ENCODE measurements at places on chromosomes 13 and 19. TPM values are rescaled to one million over a fixed set of nuclear protein-coding genes. Genes with fewer than 3 reads are reported as not detected.

The CACNA1A gene
- total RNA-seq, result 7.9 TPM

DNA sequence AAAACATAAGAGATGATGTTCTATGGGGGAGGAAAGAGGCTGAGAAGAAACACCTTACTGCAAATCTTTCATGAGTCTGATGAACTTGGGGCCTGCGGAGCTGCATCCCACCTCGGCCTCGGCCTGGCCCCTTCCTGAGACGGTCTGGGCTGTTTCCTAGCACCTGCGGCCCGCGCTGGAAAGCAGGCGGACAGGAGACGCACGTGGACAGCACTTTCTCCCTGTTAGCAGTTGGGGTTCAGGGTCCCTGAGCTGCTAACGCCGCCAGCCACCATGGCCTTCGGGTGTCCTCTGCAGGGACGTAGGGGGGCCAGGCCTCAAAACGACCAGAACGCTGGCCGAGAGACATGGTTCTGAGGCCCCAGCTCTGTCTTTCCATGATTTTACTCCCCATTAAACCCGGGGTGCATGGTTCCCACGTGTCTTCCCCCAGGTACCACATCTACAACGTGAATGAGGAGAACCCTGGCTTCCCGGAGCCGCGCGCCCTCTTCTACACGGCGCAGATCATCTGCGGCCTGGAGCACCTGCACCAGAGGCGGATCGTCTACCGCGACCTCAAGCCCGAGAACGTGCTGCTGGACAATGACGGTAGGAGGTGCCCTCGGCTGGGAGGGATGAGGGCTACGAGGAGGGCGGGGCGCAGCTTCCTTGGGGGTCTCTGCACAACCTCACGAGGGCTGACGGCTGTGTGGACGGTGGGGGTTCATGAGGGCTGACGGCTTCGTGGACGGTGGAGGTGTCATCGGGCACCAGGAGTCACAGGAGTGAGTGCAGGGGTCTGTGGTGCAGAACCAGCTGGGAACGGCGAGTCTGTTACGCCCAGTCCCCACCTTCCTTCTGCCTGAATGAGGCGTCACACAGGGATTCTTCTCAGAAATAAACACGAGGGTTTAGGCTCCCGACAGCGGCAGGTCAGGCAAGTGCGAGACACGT, 4.3 kb downstream of the GRK1 start:
- H3K27ac ChIP-seq, result no peak overlapping the region
- H3K36me3 ChIP-seq, result no peaks in the 10 kb centered on the region
- H3K4me3 ChIP-seq, result no peak overlapping the region
- no peaks in the 10 kb centered on the region for H3K4me1 ChIP-seq
- no peak for DNase-seq

The ZNF569 gene
- total RNA-seq, result 14.2 TPM

The WASF3 gene
- total RNA-seq, result 22.2 TPM

DNA sequence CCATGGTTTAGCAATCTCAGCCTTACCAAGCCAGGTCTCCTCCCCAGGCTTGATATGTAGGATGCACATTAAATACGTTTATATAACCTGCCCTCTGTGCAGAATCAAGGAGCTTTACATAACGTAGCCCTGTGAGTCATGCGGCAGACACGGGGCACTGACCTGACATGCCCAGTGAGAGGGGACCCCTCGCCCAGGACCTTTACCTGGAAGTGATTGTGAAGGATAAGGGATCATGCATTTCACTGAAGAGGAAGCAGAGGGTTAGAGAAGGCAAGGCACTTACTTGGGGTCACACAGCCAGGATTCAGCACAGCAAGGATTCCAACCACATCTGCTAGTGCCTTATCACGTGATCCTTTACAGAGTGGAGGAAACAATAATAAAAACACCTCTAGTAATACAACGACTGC, 18.9 kb upstream of the FOSB start:
- no peak for DNase-seq
- no peak overlapping the region for H3K4me3 ChIP-seq
- H3K27ac ChIP-seq, result no peak overlapping the region
- H3K4me1 ChIP-seq, result peaks cover 2% of the 10 kb centered on the region
- no peaks in the 10 kb centered on the region for H3K27me3 ChIP-seq

The FKBP8 gene
- 310 TPM for total RNA-seq

DNA sequence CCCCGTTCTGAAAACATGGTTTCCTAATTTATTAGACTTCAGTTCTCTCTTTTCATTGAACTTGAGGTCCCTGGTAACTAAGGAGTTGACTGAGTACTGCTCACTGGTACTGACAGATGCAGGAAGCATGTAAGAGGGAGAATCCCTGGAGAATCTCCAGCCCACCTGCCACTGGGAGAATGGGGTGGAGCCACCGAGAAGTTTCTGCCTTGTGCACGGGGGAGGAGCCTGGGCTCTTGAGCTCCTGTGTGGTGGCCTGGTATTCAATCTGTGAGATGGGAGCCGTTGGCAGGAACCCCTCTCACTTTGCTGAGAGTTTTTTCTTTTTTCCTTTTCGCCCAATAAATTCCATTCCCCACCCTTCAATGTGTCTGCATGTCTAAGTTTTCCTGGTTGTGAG, 13.2 kb upstream of the AKAP11 start:
- no peaks in the 10 kb centered on the region for H3K27me3 ChIP-seq
- no peak overlapping the region for H3K4me3 ChIP-seq
- peak; percentile 72 for DNase-seq
- H3K27ac ChIP-seq, result no peak overlapping the region
- peaks cover 6% of the 10 kb centered on the region for H3K4me1 ChIP-seq

The PSG7 gene
- not detected for total RNA-seq

DNA sequence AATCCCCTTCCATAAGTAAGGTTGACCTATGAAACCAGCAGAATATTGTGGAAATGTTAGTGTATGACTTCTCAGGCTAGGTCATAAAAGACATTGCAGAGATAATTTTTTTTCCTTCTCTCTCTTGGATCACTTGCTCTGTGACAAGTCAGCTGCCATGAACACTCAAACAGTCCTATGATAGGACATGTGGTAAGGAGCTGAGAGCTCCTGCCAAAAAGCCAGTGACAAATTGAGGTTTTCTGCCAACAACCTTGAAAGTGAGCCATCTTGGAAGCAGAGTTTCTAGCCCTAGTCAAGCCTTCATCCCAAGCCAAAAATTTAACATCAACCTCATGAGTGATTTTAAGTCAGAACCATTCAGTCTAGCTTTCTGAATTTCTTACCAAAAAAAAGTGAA, 270.9 kb upstream of the NBEA start:
- H3K36me3 ChIP-seq, result no peaks in the 10 kb centered on the region
- H3K27me3 ChIP-seq, result no peaks in the 10 kb centered on the region

- H3K4me1 ChIP-seq, result peaks cover 3% of the 10 kb centered on the region
- peak overlapping the region; percentile 63 for H3K4me3 ChIP-seq
- DNase-seq, result peak; percentile 85
- H3K27ac ChIP-seq, result peak overlapping the region; percentile 65
- no peaks in the 10 kb centered on the region for H3K27me3 ChIP-seq
- peaks cover 3% of the 10 kb centered on the region for H3K36me3 ChIP-seq
These were observed 147.4 kb downstream of the PTPRS start for GRCh38 chr19:5193192-5193591.

- DNase-seq, result no peak
- H3K4me1 ChIP-seq, result no peaks in the 10 kb centered on the region
These were observed 826.9 kb upstream of the PCDH9 start for GRCh38 chr13:68056816-68057710.

DNA sequence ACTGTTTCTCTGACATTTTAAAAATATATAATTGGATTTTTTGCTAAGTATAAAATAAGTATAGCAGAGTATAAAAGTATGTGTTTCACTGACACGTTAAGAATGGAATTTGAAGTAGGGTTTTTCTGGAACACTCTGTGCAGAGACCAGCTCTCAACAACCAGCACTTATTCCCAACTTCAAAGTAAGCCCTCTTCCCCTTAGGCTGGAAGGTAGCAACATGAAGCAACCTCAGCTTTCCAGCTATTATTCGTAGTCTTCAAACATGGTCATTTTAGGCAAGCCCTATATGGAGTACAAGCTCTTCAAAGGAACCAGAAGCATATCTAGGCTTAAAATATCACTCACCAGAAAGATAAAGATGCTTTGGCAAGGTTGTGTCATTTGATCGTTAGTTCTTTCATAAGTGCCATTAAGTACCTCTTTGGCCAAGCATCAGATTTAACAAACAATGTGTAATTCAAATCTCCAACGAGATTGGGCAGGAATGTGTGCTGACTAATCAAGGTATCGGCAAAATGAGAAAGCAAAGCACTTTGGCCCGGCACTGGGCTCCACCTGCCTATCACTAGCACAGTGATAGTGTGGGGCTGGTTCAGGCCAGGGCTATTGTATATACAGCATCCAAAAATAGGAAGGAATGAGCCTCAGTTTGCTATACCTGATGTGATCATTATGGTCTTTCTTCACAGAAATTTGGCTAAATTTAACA, 95.9 kb upstream of the FREM2 start:
- DNase-seq, result no peak
- H3K36me3 ChIP-seq, result no peaks in the 10 kb centered on the region
- no peak overlapping the region for H3K27ac ChIP-seq
- no peaks in the 10 kb centered on the region for H3K4me1 ChIP-seq

The FCAR gene
- total RNA-seq, result not detected

The KLK2 gene
- total RNA-seq, result not detected

DNA sequence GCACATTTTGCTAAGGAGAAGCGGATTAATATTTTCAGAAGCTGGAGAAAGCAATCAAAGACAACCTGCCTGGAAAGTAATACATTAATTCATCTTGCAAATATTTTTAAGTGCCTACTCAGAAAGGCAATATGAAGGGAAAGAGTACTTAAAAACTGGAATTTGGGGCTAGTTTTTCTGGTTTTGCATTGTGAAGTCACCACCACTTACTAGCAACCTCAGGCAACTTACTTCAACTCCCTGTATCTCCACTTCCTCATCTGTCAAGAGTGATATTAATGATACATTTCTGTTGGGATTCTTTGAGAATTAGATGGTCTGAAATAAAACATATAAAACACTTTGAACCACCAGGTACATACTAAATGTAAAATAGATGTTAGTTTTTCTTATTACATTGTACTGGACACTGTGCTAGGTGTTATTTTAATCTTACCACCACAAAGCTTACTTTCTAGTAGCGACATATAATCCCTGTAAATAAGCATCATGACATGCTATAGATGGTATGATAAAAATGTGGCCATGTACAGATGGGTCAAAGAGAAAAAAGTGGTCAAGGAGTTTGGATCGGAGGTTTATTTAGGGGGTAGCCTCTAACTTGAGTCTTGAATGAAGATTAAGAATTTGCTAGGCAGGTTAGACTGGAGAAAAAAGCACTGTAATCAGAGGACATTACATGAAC, 101.2 kb downstream of the SPRY2 start:
- no peak overlapping the region for H3K27ac ChIP-seq
- H3K4me3 ChIP-seq, result no peak overlapping the region
- DNase-seq, result no peak
- no peaks in the 10 kb centered on the region for H3K4me1 ChIP-seq

The OVOL3 gene
- total RNA-seq, result not detected

GRCh38 chr19:4391306-4391693, 9.0 kb downstream of the SH3GL1 start:
- no peaks in the 10 kb centered on the region for H3K4me1 ChIP-seq
- H3K27me3 ChIP-seq, result no peaks in the 10 kb centered on the region
- peaks cover 5% of the 10 kb centered on the region for H3K36me3 ChIP-seq

- no peak overlapping the region for H3K27ac ChIP-seq
- H3K36me3 ChIP-seq, result peaks cover 6% of the 10 kb centered on the region
- no peaks in the 10 kb centered on the region for H3K4me1 ChIP-seq
- peak; percentile 18 for DNase-seq
These were observed 17.1 kb downstream of the GAS6 start for GRCh38 chr13:113846636-113847318.

The UBL5 gene
- 405 TPM for total RNA-seq

The TUBA3C gene
- not detected for total RNA-seq

DNA sequence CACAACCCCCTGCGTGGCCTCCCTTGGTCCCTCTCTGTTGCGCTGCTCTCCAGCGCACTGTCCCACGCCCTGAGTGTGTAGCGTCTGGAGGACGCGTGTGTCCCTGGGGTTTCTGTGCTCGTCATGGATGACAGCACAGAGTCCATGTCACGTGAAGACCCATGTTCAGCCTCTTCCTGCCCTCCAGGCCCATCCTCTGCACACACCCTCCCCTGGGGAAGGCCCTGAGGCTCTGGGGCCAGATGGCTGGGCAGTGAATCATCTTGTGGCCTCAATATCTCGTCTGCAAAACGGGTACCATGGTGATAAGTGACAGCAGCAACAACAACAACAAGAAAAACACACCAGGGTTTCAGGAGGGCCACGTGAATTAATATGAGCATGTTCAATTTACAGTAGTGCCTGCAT, 71.5 kb upstream of the ARHGEF7 start:
- no peak overlapping the region for H3K27ac ChIP-seq
- H3K4me1 ChIP-seq, result no peaks in the 10 kb centered on the region
- H3K27me3 ChIP-seq, result no peaks in the 10 kb centered on the region
- H3K4me3 ChIP-seq, result no peak overlapping the region
- DNase-seq, result no peak

DNA sequence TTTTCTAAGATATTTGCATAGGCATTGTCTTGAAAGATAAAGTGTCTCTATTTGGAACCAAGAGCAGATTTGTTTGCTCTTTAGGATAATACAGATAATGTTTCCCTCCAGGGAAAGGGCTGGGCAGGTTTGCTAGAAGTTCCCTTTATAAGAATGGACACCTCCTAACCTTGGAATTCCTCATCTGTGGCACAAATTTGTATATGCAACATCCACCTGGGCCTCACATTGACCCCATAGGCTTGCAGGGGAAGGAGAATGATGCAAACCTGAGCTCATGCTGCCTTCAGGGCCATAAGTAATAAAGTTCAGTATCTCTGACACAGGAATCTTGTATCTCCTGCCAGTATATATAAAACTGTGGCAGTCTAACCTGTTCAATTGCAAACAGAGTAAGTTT, 508.4 kb upstream of the MIR17HG start:
- H3K27me3 ChIP-seq, result no peaks in the 10 kb centered on the region
- no peak overlapping the region for H3K27ac ChIP-seq
- no peak for DNase-seq
- no peaks in the 10 kb centered on the region for H3K4me1 ChIP-seq
- H3K36me3 ChIP-seq, result no peaks in the 10 kb centered on the region

- H3K4me3 ChIP-seq, result no peak overlapping the region
- H3K36me3 ChIP-seq, result peaks cover 23% of the 10 kb centered on the region
- H3K27ac ChIP-seq, result no peak overlapping the region
- no peaks in the 10 kb centered on the region for H3K27me3 ChIP-seq
- no peak for DNase-seq
These were observed 23.0 kb downstream of the CUL4A start for GRCh38 chr13:113232208-113233003.

The ZFR2 gene
- total RNA-seq, result 18.5 TPM

GRCh38 chr13:112960706-112961105, 8.3 kb upstream of the MCF2L start:
- no peak overlapping the region for H3K4me3 ChIP-seq
- no peaks in the 10 kb centered on the region for H3K27me3 ChIP-seq
- H3K27ac ChIP-seq, result no peak overlapping the region
- H3K4me1 ChIP-seq, result no peaks in the 10 kb centered on the region
- H3K36me3 ChIP-seq, result peaks cover 4% of the 10 kb centered on the region
- DNase-seq, result no peak

- no peaks in the 10 kb centered on the region for H3K27me3 ChIP-seq
- no peaks in the 10 kb centered on the region for H3K4me1 ChIP-seq
These were observed at the start of gene ERICH6B for GRCh38 chr13:45615501-45616101. ERICH6B (minus strand) TSS chr13:45615739; CDS start chr13:45597005, 18,734 bp downstream.

The RAB4B gene
- total RNA-seq, result 26.8 TPM

The TEX29 gene
- total RNA-seq, result not detected
